ENCODE measurements at places on chromosomes 5 and 9. TPM values are rescaled to one million over a fixed set of nuclear protein-coding genes. Genes with fewer than 3 reads are reported as not detected.
A peak's percentile ranks its signal among the peaks of the same experiment; 100 is the strongest.

- peak; percentile 99 for DNase-seq
These were observed 16.9 kb downstream of the HMGXB3 start for GRCh38 chr5:150017226-150018005.

DNA sequence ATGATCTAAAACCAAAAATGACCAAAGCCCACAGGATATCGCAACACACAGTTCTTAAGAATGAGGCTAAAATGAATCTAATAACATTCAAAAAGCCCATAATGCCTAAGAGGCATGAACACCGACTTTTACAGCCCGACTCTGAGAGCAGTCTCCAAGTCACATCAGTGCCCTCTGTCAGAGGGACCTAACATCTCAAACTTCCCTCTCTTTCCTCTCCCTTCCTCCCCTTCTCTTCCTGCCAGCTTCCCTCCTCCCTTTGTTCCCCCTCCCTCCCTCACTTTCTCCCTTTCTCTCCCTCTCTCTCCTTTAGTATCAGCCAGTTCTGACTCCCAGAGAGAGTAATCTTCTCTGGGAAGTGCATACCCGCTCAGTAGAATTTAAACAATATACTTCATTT lies 154.4 kb downstream of the GLIS3 start:
- no peak for DNase-seq

DNA sequence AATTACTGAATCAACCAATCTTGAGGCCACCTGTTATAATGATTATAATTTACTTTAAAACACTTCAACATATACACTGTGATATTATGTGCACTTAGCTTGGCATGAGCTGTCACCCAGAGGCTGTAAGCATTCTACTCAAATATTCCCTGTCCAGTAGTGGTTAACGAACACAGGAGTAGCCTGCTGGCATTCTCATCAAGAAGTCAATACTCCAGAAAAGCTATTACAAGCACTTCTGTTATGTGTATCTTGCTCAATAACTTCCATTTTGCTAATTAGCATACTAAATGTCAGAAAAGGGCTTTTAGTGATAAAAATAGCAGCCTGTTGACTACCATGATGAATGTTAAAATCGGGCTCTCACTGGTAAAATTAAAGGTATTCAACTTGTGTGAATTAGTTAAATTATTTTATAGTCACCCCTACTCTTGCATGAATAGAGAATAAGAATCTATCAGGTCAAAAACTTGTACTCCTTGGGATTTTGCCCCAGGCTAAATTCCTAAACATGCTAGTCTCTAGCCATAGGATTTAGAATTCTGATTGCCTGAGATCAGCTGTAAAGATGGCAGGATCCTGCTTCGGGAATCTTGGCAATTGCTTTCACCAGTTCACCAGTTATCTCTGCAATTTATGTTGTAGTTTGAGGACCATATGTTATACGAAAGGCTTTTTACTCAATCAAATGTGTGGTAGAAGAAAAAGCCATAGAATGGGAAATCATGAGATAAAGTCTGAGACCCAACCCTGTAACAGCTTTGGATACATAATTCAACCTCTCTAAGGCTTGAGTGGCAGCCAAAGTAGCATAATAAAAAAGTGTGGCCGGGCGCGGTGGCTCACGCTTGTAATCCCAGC lies 43.4 kb upstream of the PAM start:
- DNase-seq = peak; percentile 18

DNA sequence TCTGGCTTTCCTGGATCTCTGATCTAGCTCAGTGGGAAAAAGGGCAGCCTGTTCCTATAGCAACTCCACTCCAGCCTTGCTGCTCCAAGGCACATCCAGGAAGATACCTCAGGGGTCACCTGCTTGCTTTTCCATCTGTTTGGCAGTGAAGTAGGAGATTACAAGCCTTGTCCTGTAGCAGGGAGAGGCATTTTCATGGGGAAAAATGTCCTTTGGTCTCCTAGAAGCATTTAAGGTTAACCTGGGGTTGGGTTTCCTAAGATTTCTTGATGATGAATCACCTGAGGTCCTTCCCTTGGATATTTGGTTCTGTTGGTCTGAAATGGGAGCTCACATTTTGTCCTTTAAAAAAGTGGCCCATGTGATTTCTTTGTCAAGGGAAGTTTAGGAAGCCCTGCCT lies 1.5 kb upstream of the TMEM174 start:
- peak; percentile 8 for DNase-seq

DNA sequence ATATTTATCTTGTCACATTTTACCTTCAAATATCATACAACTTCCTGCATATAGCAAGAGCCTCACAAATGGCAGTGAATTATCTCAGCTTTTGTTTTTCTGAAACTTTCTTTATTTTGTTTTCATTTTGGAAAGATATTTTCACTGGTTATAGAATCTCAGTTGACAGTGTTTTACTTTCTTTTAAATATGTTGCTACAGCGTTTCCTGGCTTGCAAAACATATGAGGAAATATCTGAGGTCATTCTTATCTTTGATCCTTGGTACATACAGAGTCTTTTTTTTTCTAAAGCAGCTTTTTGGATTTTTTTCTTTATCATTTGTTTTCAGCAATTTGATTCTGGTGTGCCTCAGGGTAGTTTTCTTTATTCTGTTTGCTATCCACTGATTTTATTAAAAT lies 77.6 kb upstream of the CEP78 start:
- DNase-seq = no peak

- no peak for DNase-seq
These were observed 28.9 kb upstream of the GSN start for GRCh38 chr9:121239071-121239470.

- no peak for DNase-seq
These were observed at the start of gene SVEP1 for GRCh38 chr9:110579034-110579861. Gene SVEP1, minus strand, starts transcription at chr9:110579741. Its CDS starts 198 bp downstream, at chr9:110579543.

GRCh38 chr9:128636024-128636390 lies 20.6 kb downstream of the DYNC2I2 start:
- peak; percentile 74 for DNase-seq

- DNase-seq = no peak
These were observed 21.6 kb downstream of the MATR3 start for GRCh38 chr5:139315056-139315615.

- no peak for DNase-seq
These were observed 197.1 kb upstream of the HMHB1 start for GRCh38 chr5:143614831-143615230.

GRCh38 chr9:34995670-34996060 lies 6.1 kb downstream of the DNAJB5 start:
- no peak for DNase-seq

- DNase-seq = no peak
These were observed at the start of gene SLC34A1 for GRCh38 chr5:177384134-177384533. Gene SLC34A1, plus strand, starts transcription at chr5:177384434. Its CDS starts 1,308 bp downstream, at chr5:177385742.

- peak; percentile 2 for DNase-seq
These were observed 6.6 kb upstream of the PCSK1 start for GRCh38 chr5:96439477-96440184.

DNA sequence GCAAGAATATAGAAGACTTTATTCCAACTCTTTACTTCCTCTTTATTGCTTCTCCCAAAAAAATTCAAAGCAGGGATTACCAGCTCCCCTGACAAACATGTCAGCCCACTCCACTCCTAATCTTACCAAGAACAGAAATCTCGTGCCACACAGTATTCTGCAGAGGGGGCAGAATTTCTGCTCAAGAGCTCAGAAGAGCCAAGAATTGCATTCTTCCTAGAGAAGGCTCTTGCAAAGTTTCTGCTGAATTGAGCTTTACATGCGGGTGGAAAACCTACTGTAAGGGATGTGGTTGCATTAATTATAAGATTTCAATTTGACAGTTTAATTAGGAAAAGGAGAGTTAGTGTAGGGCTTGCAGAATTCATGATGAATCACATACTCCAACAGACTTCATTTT lies 428.5 kb downstream of the CETN3 start:
- DNase-seq = no peak

DNA sequence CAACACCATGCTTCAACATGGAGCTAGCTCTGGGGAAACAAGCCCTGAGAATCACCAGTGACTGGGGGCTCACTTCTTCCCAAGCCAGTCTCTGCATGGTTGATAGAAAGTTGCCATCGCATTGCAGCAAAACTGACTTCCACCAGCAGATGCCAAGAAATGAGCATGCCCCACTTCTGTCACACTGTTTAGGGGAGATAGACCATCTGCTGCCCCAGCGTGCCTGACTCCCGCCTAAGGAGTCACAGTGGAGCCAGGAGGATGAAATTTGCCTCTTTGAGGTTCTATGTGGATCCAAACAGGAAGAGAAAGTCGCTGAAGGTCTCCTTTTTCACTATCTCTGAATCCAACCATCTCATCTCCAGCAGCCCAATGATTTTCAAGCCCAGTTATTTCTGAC lies 116.7 kb upstream of the SLIT3 start:
- DNase-seq = no peak

The SLC6A18 gene
- not detected for total RNA-seq

The ENG gene
- 1.1 TPM for total RNA-seq

The MGAT1 gene
- 132 TPM for total RNA-seq

The NR5A1 gene
- not detected for total RNA-seq

The ADRB2 gene
- total RNA-seq = 42.1 TPM

The PCDH12 gene
- total RNA-seq = 0.15 TPM

The GTF2H2C gene
- total RNA-seq = 15.4 TPM

The CCDC171 gene
- total RNA-seq = 1.7 TPM
